ENCODE measurements at places on chromosomes 1 and 21.

- DNase-seq: no peak
Measured at GRCh38 chr1:171901245-171901644, 59.9 kb downstream of the DNM3 start.

DNA sequence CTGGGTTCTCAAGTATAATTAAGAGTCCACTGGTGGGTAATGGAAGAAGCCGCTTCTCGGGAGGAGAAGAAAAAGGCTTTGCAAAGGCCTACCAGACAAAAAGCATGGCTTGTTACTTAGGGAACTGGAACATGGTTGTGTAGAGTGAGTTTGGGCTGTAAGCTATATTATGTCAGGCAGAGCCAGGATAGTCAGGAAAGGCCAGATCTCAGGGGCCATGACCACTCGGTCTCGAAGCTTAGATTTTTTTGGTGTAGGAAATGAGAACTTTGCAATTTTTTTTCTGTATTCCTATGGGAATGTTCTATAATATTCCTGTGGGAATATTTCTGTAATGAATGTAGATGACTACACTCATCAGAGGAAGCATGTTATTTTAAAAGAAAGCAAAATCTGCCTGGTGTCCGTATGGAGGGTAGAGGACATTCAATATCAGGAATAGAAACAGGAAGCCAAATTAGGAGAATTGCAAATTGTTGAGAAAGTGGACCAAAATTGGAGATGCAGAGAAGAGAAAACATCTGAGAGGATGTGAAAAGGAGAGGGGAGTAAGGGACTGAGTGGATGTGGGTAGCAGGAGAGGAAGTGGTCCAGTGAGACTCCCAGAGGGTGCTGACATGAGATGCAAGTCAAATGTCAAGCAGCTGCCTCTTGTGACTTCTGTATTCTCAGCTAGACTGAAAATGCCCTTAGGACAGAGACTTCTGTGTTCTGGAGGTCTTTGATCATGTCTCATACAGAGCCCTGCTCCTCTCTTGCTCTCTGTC lies 45.2 kb upstream of the HAO2 start:
- DNase-seq: no peak

DNA sequence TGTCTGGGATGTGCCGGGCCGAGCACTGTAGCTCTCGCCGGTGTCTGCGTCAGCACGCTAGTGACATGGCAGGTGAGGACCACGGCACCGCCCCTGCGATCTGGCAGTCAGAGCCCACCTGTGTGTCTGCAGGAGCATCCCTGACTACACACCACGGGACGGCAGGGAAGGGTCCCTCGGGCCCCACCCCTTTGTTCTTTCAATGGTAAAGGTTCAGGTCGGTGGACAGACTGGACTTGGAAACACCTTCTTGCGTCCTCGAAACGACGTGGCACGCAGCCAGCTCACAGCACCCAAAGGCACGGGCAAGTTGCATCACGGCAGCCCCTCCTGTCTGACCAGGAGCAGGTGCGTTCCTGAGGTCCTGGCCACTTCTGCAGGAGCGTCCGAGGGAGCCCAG lies 3.7 kb upstream of the SAMD11 start:
- DNase-seq: no peak

DNA sequence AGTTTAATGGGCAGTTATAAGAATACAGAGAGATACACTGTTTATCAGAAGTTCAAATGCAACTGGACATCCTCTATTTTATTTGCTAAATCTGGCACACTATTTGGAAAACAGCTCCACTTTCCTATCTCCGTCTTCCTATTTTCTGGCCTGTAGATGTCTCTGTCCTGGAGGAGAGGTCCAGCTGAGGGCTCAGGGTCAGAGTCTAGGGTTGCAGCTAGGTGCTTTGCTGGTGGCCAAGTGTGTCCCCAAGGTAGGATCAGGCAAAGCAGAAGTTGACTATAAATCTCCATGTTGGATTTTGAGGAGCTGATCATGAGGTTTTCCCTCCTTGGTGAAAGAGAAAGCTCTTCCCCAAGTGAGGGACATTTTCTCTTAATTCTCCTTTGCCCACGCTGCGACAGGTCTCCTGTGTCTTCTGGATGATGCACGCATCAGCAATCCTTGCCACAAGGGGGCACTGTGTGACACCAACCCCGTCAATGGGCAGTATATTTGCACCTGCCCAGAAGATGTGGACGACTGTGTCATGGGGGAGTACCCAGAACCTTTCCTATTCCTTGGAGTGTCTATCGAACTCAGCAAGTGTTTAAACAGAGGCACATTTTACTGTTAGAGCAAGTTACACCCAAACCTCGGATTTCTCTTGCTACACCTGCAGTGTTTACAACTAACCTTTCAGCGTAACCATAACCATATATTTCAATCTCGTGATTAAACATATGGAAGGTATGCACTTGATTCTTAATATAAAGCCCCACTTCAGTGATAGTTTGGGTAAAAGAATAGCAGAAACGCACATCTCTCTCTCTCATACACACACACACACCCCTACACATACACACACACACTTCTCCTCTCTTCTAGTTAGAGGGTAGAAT lies 10.2 kb downstream of the ADAM30 start:
- peak; percentile 47 for DNase-seq

DNA sequence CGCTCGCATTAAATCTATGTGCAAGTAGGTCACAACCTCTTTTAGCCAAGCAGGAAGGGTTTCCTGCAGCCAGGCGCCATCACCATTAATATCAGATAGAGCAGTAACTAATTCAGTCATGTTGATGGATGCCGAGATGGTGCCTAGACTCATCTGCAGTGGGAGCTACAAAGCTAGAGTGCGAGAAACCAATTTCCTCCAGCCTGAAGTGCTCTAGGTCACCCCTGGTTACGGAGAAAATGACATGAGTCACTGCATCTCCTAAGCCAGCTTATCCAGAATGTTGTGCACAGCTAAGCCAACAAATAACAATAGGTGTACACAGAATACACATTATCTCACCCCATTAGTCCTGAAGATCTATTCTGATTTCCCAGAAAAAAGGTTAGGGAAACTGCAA lies 36.0 kb downstream of the OVAAL start:
- DNase-seq: no peak

GRCh38 chr1:244451951-244452795 lies 464 bp upstream of the ADSS2 start:
- DNase-seq: peak; percentile 99

GRCh38 chr1:32240140-32240951 lies 6.7 kb upstream of the FAM167B start:
- peak; percentile 68 for DNase-seq

DNA sequence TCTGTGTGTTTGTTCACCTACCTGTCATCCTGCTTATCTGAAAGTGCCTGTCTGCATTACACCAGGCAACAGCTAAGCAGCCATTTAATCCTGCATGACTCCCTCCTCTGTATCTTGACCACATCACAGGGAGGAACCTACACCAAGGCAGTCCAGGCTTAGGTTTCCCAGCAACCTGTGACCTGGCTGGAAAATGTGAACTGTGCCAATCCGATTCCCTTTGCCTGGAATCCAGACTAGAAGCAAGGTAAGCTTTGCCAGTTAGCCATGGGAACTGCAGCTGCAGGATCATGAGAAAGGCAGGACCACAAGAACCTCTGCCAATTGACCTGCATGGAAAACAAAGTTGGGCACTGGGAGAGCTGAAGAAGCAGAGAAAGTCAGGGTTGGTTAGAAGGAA lies 6.3 kb upstream of the ATP1B1 start:
- DNase-seq: no peak
